CD4-positive, alpha-beta T cell treated with Interleukin-21 for 1 hour (primary cell): ENCODE measurements at places on chromosomes 4 and X.

GRCh38 chr4:82758701-82759685 lies 39.6 kb downstream of the SCD5 start:
- DNase-seq = no peak

GRCh38 chr4:112938461-112939058 lies 110.9 kb upstream of the ANK2 start:
- peak; percentile 2 for DNase-seq

DNA sequence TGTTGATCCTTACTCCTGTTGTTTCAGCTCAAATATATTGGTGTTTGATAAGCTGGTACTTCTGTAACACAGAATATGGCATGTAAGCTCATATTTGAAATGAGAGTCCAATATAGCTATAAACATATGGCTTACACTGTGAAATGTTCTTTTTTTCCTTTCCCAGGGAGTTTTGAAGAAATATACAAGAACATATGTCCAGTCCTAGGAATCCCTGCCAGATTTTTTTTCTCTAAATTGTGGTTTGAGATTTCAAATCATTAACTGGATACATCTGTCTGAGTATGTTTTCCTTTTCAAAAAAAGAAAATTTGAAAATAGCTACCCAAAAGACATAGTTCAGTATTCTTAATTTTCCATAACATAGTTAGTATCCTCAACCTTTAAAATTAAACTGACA lies 60.2 kb downstream of the HMGB2 start:
- DNase-seq = no peak

- no peak for DNase-seq
Observed at GRCh38 chr4:140755774-140756318, 339 bp downstream of the TBC1D9 start.

DNA sequence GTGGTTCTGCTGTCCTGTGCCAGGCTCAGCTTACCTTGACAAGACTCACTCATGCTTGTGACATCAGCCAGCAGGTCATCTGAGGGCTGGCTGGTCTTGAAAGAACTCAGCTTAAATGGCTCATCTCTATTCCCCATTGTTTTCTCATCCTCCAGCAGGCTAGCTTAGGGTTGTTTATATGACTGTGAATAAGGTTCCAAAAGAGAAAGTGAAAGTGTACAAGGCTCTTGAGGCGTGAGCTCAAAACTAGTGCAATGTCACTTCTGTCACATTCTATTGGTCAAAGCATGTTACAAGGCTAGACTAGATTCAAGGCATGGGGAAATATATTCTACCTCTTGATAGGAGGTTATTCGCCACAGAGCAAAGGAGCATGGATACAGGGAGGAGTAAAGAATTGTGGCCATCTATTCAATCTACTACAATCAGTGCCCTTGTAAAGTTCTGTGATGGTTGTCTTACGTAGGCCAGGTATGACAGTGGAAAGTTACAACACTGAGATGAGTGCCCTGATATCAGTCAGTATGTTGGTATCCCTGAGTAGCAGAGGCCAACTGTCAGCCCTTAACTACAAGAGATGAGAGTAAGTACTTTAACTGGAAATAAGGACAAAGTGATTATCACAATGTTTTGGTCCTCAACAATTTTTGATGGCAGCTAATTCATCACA lies 19.8 kb upstream of the TMLHE start:
- DNase-seq = peak; percentile 48

DNA sequence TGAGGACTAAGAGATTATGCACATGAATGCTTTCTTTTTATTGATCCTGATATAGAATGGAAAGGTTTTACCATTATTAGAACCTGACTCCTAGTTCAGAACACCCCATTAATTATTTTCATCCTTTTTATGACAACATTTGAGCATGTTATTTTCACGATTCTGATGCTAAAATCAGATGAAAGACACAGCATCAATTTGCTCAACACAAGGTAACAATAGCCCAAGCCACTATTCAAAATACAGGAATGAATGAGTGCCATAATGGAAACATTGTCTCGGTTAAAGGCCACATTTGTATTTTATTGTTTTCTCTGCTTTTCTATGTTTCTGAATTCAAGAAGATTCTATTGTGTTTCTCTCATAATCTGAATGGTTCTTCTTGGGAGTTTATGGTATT lies 126.3 kb upstream of the POF1B start:
- DNase-seq = no peak

DNA sequence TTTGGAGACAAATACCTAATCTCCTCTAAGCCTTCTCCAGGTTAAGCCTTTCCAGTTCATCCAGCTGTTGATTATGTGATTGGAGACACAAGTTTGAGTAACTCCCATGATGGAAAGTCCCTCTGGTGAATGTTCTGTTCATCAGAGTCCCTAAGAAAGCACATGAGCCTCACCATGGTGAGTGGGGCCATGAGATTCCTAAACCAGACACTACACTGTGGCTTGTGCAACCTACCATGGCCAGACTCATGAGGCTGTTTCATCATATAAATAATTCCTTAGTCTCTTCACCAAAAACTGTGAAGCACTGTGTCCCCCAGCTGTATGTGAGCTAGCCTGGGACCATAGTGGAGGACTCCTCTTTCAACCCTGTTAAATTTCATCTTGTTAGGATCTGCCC lies 14.4 kb downstream of the PKD2 start:
- DNase-seq = no peak

DNA sequence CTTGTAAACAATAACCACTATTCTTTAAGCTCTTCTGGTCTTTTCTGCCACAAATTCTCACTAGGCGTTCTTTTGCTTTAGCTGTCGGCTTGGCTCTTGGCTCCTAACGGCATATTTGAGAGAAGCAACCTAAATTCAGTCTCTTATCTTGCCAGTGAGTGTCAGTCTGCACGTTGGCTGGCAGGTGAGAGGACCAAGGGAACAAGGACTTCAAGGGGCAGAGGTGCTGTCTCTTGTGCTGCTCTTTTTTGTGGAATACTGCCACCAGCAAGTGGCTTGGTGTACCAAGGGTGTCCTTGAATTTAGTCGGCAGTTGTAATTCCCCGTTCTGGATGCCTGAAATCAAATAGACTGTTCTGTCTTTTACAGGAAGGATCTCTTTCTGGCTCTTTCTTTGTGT lies 77.8 kb upstream of the SLC4A4 start:
- no peak for DNase-seq

DNA sequence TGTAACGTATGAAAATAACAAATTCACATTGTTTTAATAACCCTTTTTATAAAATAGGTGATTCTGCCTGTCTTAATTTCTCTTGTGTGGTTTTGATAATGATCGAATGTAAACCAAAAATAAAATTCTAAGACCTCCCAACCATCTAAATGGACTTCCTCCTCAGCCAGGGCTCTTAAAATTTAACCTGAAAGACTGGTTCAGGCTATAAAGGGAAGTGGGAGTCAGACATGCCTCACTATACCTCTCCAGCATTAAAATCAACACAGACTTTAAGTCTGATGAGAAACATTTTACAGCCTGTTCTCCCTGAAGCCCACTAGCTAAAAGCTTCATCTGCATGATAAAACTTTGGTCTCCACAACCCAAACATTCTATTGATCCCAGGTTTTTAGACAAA lies 97.6 kb upstream of the STIM2 start:
- no peak for DNase-seq

DNA sequence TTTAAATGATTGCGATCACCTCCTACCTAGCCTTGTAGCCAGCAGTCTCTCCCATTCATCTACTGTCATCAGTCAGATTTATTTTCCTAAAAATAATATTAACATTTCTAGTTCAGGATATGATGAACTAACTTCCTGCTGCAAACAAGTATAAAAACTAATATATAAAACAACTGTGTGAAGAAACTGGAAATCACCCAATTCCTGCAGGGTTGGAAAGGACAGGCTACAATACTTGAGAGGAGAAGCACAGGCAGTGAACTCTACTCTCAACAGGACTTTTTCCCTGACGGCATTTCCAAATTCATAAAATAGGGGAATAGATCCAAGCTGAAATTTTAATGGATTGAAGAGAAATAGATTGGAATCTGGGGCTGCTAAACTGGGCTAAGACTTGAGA lies 14.2 kb upstream of the BBS12 start:
- DNase-seq = no peak

DNA sequence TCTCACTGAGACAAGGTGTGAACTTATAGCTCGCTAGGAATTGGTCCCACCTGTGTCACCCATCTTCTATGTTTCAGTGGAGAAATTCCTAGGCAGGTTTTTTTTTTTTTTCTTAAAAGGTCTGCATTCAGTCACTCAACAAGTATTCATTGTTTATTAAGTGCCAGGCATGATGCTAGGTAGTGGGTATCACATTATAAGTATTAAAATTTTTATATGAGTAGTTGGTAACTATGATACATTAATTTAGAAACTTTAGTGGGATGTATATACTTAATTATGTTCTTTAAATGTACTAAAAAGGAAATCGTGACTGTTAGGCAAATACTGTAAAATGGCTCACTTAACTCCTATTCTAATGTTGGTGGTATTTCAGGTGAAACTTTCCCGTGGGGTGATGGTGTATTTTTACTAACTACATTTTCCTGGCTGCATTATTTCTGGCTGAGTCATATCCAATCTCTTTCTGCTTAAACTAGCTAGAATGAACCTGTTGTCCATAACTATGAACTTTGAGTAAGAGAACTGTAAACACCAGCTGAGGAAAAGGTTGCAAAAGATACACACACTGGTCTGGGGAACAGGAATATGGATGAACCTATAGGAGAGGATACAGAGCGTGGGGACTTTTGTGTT lies 49.3 kb upstream of the MED14 start:
- no peak for DNase-seq

- DNase-seq = no peak
Observed at GRCh38 chr4:155759372-155760252, 791 bp downstream of the GUCY1B1 start.

DNA sequence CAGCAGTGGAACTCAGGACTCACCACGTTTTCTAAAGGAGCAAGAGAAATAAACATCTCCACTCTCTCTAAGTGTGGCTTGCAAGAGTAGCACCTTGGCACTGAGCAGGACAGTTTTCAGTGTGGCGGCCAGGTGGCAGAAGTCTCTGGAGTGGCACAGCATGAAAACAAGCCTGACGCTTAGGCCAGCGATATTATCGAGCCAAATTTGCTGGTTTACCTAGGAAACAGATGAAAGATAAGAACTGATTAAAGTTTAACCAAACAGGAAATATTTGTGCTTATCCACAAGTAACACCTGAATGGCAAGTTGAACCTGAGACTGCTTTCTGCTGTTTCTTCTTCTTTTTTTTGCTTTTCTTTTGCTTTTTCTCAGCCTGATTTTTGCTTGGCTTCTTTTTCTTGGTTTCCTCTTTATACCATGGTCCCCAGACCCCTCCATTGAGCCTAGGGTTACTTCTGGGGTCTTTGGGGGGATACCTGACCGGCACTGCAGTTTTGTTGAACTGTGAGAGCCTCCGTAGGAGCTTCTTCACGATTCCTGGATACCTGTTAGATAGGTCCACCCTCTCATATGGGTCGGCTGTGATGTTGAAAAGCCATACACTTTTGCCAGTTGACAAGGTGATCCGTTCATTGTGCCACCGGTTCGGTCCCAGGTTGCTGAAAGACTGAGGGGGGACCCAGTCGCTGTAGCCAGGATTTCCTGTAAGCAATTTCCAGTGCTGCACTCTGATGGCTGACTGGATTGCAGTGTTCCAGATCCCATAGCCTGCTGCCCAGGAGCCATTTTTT lies 77.3 kb downstream of the ARSJ start:
- peak; percentile 80 for DNase-seq

DNA sequence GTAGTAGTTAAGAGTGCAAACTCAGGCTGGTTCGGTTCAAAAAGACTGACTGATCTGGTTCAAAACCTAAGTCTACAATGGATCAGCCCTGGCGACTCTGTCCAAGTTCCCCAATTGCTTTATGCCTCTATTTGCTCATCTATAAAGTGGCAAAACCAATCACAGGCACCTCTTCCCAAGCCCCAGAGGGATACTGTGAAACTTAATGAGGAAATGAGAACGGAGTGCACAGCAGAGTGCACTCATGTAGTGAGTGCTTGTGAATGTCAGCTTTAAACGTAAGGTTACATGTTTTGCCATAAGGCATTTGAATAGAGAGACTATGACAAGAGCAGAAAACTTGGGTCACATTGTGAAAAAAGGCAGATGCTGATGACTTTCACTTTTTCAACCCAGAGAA lies 199.7 kb upstream of the KLF3 start:
- no peak for DNase-seq

GRCh38 chr4:99968330-99968729 lies 18.3 kb upstream of the H2AZ1 start:
- no peak for DNase-seq

GRCh38 chr4:48081196-48081595 lies 52.9 kb downstream of the TXK start:
- no peak for DNase-seq

- DNase-seq = no peak
Observed at GRCh38 chr4:111453216-111453615, 692.0 kb upstream of the FAM241A start.

DNA sequence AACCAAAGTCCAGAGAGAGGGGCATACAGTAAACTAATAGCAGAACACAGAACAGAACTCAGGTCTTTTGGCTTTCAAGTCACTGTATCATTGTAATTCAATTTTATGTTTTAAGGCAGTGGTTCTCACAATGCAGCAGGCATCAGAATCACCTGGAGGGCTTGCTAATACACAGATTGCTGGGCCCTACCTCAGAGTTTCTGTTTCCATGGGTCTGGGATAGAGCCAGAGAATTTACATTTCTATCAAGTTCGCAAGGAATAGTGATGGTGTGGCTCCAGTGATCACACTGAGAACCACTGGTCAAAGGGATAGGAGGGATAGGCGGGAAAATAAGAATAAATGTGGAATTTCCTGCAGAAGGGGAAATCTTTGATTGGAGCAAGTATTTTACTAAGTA lies 36.7 kb downstream of the LANCL3 start:
- no peak for DNase-seq

DNA sequence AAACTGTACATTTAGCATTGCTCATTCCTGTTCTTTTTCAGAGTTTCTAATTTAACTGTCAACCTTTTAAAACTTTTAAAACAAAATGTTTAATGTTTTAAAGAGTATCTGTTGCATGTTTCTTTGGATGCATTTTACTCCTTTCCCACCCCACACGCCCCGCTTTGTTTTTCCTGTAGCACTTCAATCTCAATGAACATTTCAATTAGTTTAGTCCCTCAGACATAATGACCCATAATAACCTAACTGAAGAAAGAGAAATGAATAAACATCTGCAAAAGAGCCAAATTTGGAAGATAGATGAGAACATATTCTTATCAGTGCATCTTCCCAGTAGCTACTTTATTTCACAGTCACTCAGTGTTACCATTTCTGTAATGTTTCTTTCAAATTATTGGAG lies 7.5 kb downstream of the PCDH10 start:
- no peak for DNase-seq

- no peak for DNase-seq
Observed at GRCh38 chr4:154720123-154720522, 23.7 kb upstream of the LRAT start.

GRCh38 chr4:183610613-183611012 lies 48.4 kb downstream of the RWDD4 start:
- DNase-seq = no peak

- peak; percentile 94 for DNase-seq
Observed at GRCh38 chrX:71068044-71068918, at the start of gene SNX12. SNX12 (minus strand) TSS chrX:71068334; CDS start chrX:71068306, 28 bp downstream.
